ENCODE measurements at places on chromosomes 16 and 17. TPM values are rescaled to one million over a fixed set of nuclear protein-coding genes. Genes with fewer than 3 reads are reported as not detected.

Gene CXCL16
- 147 TPM for total RNA-seq

Gene BCKDK
- 43.8 TPM for total RNA-seq

Gene GFAP
- not detected for total RNA-seq

Gene KRT31
- not detected for total RNA-seq

Gene PNMT
- 0.38 TPM for total RNA-seq

Gene PITPNM3
- 12.3 TPM for total RNA-seq

DNA sequence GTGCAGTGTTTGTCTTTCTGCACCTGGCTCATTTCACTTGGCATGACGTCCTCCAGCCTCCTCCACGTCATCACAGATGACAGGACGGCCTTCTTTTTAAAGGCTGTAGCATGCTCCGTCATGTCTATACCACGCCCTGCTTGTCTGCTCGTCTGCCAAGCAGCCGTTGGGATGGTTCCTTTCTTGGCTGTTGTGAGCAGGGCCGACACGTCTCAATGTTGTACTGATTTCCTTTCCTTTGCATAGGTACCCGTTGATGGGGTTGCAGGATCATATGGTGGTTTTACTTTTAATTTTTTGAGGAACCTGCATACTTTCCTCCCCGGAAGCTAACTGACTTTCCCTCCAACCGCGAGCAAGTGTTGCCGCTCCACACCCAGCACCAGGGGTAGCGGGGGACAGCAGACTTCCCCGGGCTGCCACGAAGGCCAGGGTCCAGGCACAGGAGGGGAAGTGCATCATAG is 212.2 kb upstream of the ZNF469 start:
- no peaks in the 10 kb centered on the region for H3K4me1 ChIP-seq
- H3K4me3 ChIP-seq = no peak overlapping the region

- no peaks in the 10 kb centered on the region for H3K27me3 ChIP-seq
- H3K4me1 ChIP-seq = peaks cover 3% of the 10 kb centered on the region
- H3K4me3 ChIP-seq = no peak overlapping the region
- no peaks in the 10 kb centered on the region for H3K36me3 ChIP-seq
- DNase-seq = no peak
- H3K27ac ChIP-seq = no peak overlapping the region
Measured at GRCh38 chr17:38984666-38985065, 17.5 kb upstream of the FBXO47 start.

DNA sequence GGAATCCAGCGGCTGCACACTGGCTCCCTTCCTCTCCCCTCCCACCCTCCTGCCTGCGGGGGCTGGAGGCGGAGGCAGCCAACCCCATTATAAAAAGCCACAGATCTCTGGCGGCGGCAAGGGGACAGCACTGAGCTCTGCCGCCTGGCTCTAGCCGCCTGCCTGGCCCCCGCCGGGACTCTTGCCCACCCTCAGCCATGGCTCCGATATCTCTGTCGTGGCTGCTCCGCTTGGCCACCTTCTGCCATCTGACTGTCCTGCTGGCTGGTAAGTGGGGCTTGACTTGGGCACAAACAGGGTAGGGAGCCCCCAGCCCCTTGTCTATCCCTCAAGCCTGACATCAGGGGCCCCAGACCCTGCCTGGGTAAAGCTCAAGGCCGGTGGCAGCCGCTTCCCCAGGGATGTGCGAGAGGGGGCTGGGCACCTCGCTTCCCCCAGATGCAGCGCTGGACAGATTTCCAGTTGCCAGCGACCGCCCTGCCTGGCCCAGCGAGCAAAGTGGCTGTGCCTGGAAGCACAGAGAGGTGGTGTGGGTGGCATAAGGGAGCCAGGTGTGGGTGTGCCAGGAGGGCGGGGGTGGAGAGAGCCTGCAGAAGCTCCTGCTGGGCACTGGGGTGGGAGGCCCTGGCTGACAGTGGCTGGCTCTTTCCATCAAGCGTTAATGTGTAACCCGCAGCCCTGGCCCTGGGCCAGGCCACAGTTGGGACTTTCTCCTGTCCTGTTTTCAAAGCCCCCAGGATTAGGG is at the start of gene CX3CL1:
Gene CX3CL1 (plus strand): TSS at position 119 of the 745 bp plus-strand sequence. CDS start 79 bp downstream, at position 198.
- peak within 1 kb of the TSS; percentile 25 for H3K4me3 ChIP-seq
- no peaks in the 10 kb centered on the region for H3K27me3 ChIP-seq
- peak within 1 kb of the TSS; percentile 73 for H3K27ac ChIP-seq

DNA sequence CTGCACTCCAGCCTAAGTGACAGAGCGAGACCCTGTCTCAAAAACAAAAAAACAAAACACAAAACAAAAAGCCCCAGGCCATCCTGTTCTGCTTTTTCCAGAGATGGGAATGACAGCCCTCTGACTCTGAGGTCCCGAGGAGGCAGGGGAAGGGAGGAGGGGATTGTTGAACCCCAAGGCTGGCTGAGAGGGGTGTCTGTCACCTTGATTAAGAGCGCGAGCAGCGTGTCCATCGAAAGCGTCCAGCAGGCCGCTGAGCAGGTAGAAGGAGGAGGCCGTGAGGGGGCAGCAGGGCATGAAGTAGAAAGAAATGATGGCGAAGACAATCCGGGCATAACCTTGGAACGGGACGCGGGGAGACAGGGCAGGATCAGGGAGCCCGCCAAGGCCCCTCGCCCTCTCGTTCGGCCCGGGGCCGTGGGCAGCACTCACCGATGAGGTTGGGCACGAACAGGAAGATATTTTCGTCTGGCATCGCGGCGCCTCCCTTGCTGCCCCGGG is 593 bp downstream of the CDIPT start:
- H3K27me3 ChIP-seq = no peaks in the 10 kb centered on the region
- peaks cover 9% of the 10 kb centered on the region for H3K4me1 ChIP-seq
- peak overlapping the region; percentile 86 for H3K4me3 ChIP-seq
- no peak for DNase-seq
- peak overlapping the region; percentile 87 for H3K27ac ChIP-seq

GRCh38 chr16:82972331-82972919 is 345.7 kb downstream of the CDH13 start:
- H3K36me3 ChIP-seq = no peaks in the 10 kb centered on the region
- H3K4me1 ChIP-seq = no peaks in the 10 kb centered on the region
- H3K27me3 ChIP-seq = no peaks in the 10 kb centered on the region
- no peak overlapping the region for H3K4me3 ChIP-seq
- DNase-seq = no peak

DNA sequence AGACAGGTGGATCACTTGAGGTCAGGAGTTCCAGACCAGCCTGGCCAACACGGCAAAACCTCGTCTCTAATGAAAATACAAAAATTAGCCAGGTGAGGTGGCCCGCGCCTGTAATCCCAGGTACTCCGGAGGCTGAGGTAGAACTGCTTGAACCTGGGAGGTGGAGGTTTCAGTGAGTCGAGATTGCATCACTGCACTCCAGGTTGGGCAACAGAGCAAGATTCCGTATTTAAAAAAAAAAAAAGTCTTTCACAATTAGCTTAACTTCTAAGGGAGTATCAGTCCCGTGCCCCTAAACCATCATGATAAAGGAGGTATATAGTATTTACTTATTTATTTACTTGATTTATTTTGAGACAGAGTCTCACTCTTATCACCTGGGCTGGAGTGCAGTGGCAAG is 3.4 kb upstream of the MEFV start:
- no peak overlapping the region for H3K4me3 ChIP-seq
- no peaks in the 10 kb centered on the region for H3K27me3 ChIP-seq
- H3K4me1 ChIP-seq = no peaks in the 10 kb centered on the region
- H3K36me3 ChIP-seq = no peaks in the 10 kb centered on the region

DNA sequence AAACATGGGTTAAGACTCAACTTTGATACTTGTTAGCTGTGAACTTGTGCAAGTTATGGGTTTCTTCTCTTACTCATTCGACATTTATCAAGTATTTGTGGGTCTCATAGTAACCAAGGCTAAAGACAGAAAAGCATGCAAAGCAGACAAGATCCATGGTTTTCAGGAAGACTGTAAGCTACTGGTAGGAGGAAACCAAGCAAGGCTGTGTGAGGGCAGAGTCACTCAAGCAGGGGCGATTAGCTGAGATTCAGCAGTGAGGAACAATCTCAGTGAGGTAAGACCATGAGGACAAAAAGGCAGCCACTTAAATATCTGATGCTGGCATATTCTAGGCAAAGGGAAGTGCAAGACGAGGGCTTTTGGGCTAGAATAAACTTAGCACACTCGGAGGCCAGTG is 29.5 kb downstream of the MBTD1 start:
- no peak for DNase-seq
- no peak overlapping the region for H3K27ac ChIP-seq
- H3K4me1 ChIP-seq = peaks cover 4% of the 10 kb centered on the region
- H3K36me3 ChIP-seq = no peaks in the 10 kb centered on the region

GRCh38 chr17:14352136-14352535 is 51.3 kb downstream of the HS3ST3B1 start:
- peak overlapping the region; percentile 73 for H3K27ac ChIP-seq
- no peak for DNase-seq
- H3K27me3 ChIP-seq = no peaks in the 10 kb centered on the region
- H3K36me3 ChIP-seq = no peaks in the 10 kb centered on the region
- peaks cover 14% of the 10 kb centered on the region for H3K4me1 ChIP-seq
- no peak overlapping the region for H3K4me3 ChIP-seq

- peaks cover 15% of the 10 kb centered on the region for H3K36me3 ChIP-seq
- DNase-seq = no peak
- no peaks in the 10 kb centered on the region for H3K27me3 ChIP-seq
- peaks cover 18% of the 10 kb centered on the region for H3K4me1 ChIP-seq
- H3K4me3 ChIP-seq = no peak overlapping the region
- H3K27ac ChIP-seq = no peak overlapping the region
Measured at GRCh38 chr16:48330189-48330840, 54.9 kb downstream of the SIAH1 start.

DNA sequence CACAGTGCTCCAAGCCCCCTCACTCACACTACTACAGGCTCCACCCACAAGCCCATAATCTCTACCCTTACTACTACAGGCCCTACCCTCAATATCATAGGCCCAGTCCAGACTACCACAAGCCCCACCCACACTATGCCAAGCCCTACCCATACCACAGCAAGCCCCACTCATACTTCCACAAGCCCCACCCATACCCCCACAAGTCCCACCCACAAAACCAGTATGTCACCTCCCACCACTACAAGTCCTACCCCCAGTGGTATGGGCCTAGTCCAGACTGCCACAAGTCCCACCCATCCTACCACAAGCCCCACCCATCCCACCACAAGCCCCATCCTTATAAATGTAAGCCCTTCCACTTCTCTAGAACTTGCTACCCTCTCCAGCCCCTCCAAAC is 13.8 kb downstream of the RIPOR1 start:
- H3K27me3 ChIP-seq = no peaks in the 10 kb centered on the region
- no peak overlapping the region for H3K27ac ChIP-seq
- no peak overlapping the region for H3K4me3 ChIP-seq

- H3K4me1 ChIP-seq = no peaks in the 10 kb centered on the region
- no peak overlapping the region for H3K27ac ChIP-seq
- no peaks in the 10 kb centered on the region for H3K27me3 ChIP-seq
- no peak for DNase-seq
- H3K36me3 ChIP-seq = no peaks in the 10 kb centered on the region
Measured at GRCh38 chr17:79361873-79362771, 248.7 kb downstream of the RBFOX3 start.

- no peak overlapping the region for H3K4me3 ChIP-seq
- no peak overlapping the region for H3K27ac ChIP-seq
- H3K4me1 ChIP-seq = no peaks in the 10 kb centered on the region
Measured at GRCh38 chr16:56295739-56296527, 104.6 kb downstream of the GNAO1 start.

DNA sequence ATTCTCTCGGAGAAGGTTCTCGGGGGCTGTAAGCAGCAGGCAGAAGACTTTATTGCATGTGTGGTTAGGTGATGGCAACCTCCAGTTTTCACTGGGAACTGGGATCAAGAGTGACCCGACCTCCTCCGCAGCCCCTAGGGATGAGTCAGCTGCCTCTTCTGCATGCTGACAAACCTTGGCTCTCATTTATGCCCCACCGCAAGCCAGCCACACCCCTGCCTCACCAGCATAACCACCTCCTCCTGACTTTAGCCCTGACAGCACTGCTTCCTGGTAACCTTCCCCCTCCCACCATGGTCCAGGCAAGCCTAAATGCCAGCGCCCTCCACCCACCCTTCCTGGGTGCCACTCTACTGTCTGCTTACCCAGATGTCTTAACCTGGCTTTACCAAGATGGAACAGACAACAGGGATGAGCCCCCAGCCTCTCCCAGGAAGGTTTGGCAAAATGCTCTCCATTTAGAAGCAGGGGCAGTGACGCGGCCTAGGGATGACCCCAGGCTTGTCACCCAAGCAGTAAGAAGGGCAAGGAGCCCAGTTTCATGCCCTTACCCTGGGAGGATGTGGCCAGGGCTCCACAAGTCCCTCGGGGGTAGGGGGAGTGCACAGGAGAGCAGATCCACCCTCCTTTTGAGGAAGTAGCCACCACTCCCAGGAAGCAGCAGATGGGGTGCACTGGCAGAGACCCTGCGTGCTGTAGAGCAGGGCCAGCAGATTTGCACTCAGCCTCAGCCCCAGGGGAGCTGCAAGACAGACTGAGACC is 73.5 kb downstream of the GOSR1 start:
- DNase-seq = no peak
- no peaks in the 10 kb centered on the region for H3K27me3 ChIP-seq
- H3K4me3 ChIP-seq = no peak overlapping the region
- no peaks in the 10 kb centered on the region for H3K4me1 ChIP-seq
- H3K36me3 ChIP-seq = no peaks in the 10 kb centered on the region
- H3K27ac ChIP-seq = no peak overlapping the region

DNA sequence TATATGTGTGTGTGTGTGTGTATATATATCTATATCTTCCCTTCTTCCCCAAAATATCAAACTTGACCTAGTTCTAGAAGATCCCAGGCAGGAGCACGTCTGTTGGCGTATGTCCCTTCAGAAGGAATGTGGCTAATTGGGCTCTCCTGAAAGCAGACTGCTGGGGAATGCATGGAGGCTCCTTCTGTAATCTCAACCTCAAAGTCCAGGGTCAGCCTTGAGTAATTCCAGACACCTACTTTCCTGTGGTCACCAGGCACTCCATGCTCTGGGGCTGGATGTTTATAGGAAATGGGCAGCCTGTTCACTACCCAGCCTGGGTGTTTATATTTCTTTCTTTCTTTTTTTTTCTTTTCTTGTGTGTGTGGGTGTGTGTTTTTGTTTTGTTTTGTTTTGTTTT is 13.4 kb downstream of the BCO1 start:
- no peak overlapping the region for H3K4me3 ChIP-seq
- H3K27me3 ChIP-seq = no peaks in the 10 kb centered on the region
- H3K4me1 ChIP-seq = no peaks in the 10 kb centered on the region

- no peaks in the 10 kb centered on the region for H3K36me3 ChIP-seq
- no peak for DNase-seq
- H3K4me3 ChIP-seq = peak overlapping the region; percentile 80
- H3K4me1 ChIP-seq = peaks cover 10% of the 10 kb centered on the region
- no peak overlapping the region for H3K27ac ChIP-seq
Measured at GRCh38 chr17:2030779-2031163, 818 bp downstream of the DPH1 start.

DNA sequence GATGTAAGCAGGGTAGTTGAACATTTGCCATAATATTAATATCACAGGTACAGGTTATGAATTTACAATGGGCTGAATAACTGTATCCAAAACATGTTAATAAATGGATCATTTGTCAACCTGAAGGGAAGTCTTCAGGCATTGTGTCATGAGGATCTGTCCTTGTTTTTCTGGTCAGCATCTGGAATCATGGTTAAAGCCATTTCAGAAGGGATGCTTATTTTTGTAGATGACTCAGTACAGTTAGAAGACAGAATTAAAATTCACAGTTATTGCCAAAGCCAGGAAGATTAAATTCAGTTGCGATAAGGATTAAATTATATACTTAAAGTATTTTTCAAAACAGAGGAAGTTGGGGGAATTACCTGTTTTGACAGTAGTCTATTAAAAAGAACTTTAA is 8.0 kb downstream of the PSMD11 start:
- peaks cover 4% of the 10 kb centered on the region for H3K36me3 ChIP-seq
- DNase-seq = no peak
- H3K4me1 ChIP-seq = no peaks in the 10 kb centered on the region

Data from left lung (tissue), 14 donors.